CD8-positive, alpha-beta T cell (primary cell): ENCODE measurements at places on chromosomes 13 and 19. TPM values are rescaled to one million over a fixed set of nuclear protein-coding genes. Genes with fewer than 3 reads are reported as not detected.

RNF225 gene
- total RNA-seq, result 0.76 TPM

CATSPERD gene
- total RNA-seq, result not detected

C19orf73 gene
- 0.60 TPM for total RNA-seq

GRK1 gene
- not detected for total RNA-seq

ELSPBP1 gene
- not detected for total RNA-seq

OR7D2 gene
- total RNA-seq, result not detected

C19orf18 gene
- total RNA-seq, result 0.50 TPM

LATS2 gene
- total RNA-seq, result 7.1 TPM

ALG11 gene
- total RNA-seq, result 34.0 TPM

SCGB2B2 gene
- 0.44 TPM for total RNA-seq

SIGLEC5 gene
- not detected for total RNA-seq

ZNF8 gene
- 9.2 TPM for total RNA-seq
